ENCODE measurements at places on chromosomes 4 and X.

DNA sequence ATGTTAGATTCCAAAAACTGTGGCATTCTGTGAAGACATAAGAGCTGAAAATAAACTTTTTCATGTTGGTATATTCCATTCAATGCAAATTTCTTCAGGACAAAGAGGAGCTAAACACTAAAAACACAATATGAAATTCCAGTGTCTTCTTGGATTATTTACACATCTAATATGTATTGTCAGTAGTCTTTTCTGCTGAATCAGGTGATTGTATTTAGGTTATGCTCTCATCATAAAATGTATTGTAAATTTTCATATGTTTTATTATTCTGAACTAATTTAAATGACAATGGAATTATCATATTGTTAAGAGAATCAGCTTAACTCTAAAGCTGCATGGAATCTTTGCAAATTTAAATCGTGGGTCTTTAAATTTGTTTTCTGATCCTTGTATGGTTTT lies 526.7 kb downstream of the PDHA2 start:
- H3K36me3 ChIP-seq = peaks cover 4% of the 10 kb centered on the region
- no peak for DNase-seq
- H3K4me3 ChIP-seq = no peak overlapping the region
- no peaks in the 10 kb centered on the region for H3K27me3 ChIP-seq

DNA sequence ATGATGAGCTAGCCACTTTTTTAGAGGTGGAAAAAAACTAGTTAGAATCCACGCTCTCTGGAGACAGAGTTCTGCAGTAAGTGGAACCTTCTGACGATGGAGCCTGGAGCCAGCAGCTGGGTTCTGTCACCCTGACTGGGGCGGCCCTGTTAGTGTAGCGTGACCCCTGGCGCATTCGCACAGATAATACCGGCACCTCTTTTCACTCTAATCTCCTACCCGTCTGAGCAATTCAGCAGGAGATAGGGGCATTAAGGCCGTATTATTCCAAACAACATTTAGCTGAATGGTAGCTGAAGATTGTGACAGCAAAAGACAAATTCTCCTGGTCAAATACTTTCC lies 292.6 kb downstream of the FBXO8 start:
- no peaks in the 10 kb centered on the region for H3K4me1 ChIP-seq
- no peaks in the 10 kb centered on the region for H3K36me3 ChIP-seq
- no peaks in the 10 kb centered on the region for H3K27me3 ChIP-seq
- H3K4me3 ChIP-seq = no peak overlapping the region
- DNase-seq = no peak
- H3K27ac ChIP-seq = no peak overlapping the region

DNA sequence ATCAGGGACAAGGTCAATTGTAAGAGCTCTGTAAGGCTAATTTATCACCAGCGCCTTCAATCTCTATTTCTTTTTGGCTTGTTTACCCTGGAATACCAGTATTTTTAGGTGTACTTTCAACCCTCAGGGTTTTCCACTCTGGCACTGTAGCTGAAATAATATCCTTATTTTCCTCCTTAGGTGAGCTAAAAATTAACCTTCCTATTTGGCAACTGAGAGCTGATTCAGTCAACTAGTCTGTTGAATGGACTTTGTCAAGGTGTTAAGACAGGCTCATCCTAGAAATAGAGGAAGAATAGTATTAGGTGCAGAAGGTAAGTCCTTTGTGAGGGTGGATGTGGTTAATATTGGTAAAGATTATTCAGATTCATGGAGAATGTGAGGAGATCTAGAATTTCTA lies 101.3 kb upstream of the BANK1 start:
- no peaks in the 10 kb centered on the region for H3K4me1 ChIP-seq
- no peak overlapping the region for H3K27ac ChIP-seq
- no peak for DNase-seq
- H3K4me3 ChIP-seq = no peak overlapping the region

DNA sequence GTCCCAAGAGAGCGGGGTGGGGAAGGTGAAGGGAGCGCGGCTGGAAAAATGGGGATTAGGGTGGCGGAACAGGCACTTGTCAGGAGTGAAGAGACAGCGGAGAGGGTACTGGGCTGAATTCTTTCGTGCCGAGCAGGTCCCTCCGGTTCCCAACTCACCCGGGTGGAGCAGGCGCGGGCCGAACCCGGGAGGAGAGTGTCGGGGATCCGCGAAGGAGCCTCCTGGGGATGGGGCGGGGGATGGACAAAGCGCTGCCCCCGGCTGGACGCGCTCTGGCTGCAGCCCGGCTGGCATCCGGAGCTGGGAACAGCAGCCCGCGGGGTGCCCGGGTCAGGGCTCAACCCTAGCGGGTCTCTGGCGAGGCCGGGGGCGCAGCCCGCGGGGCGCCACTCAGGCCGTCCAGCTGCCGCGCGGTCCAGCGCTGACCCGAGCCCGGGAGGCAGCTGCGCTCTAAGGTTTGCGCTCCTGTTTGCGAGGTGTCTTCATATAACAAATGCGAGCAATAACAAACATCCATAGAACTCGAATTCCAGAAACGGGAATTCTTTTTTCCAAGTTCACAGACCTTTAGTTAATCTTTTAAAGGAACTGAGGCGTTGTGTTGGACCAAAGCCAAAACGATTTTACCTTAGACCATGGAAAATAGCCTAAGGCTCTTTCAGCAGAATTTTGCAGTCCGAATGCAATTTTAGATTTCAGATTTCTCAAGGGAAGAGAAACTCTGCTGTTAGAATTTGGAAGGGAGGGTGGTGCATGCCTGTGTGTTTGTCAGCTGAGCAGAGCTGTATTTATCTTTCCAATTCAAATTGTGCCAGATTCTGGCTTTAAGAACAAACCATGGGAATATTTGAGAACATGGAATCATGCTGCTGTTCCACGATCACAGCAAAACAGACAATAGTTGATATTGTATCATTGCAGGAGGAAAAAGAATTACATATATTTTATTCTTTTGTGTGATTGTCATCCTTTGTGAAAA lies 744 bp downstream of the NPY5R start:
- no peaks in the 10 kb centered on the region for H3K36me3 ChIP-seq
- no peaks in the 10 kb centered on the region for H3K4me1 ChIP-seq
- peaks cover 11% of the 10 kb centered on the region for H3K27me3 ChIP-seq
- DNase-seq = no peak

- H3K36me3 ChIP-seq = peaks cover under 1% of the 10 kb centered on the region
- no peak overlapping the region for H3K4me3 ChIP-seq
- H3K4me1 ChIP-seq = peaks cover 16% of the 10 kb centered on the region
- DNase-seq = no peak
- no peak overlapping the region for H3K27ac ChIP-seq
These were observed 77.9 kb downstream of the TBL1X start for GRCh38 chrX:9542761-9543111.

GRCh38 chrX:14819769-14820168 lies 53.1 kb downstream of the FANCB start:
- DNase-seq = no peak
- no peak overlapping the region for H3K4me3 ChIP-seq
- no peaks in the 10 kb centered on the region for H3K4me1 ChIP-seq
- H3K36me3 ChIP-seq = no peaks in the 10 kb centered on the region
- H3K27me3 ChIP-seq = no peaks in the 10 kb centered on the region
- no peak overlapping the region for H3K27ac ChIP-seq

GRCh38 chrX:155127940-155128339 lies 56.6 kb downstream of the BRCC3 start:
- H3K36me3 ChIP-seq = no peaks in the 10 kb centered on the region
- no peak overlapping the region for H3K4me3 ChIP-seq

GRCh38 chr4:55926610-55927009 lies 22.1 kb upstream of the CEP135 start:
- H3K4me3 ChIP-seq = no peak overlapping the region
- no peaks in the 10 kb centered on the region for H3K36me3 ChIP-seq
- DNase-seq = no peak
- H3K4me1 ChIP-seq = no peaks in the 10 kb centered on the region

GRCh38 chr4:142557239-142557801 lies 288.8 kb downstream of the INPP4B start:
- no peak overlapping the region for H3K4me3 ChIP-seq
- H3K27me3 ChIP-seq = no peaks in the 10 kb centered on the region
- no peaks in the 10 kb centered on the region for H3K4me1 ChIP-seq

DNA sequence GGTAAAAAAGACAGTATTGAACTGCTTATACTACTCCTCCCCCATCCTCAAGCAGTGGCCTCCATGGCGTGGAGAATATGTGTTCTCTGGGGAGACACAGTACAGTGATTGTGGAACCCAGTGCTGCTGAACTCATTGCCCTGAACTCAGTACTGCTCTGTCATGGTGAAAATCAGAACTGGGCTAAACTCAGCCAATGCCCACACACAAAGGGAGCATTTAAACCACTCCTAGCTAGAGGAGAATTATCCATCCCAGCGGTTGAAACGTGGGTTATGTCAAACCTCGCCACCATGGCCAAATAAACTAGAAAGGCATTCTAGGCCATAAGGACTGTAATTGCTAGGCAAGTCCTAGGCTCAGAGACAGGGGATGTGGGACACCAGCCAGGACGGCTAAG lies 131.8 kb downstream of the SPOCK3 start:
- no peak overlapping the region for H3K4me3 ChIP-seq
- no peak overlapping the region for H3K27ac ChIP-seq
- DNase-seq = no peak

- H3K4me1 ChIP-seq = no peaks in the 10 kb centered on the region
- DNase-seq = no peak
- H3K27me3 ChIP-seq = no peaks in the 10 kb centered on the region
- H3K4me3 ChIP-seq = no peak overlapping the region
These were observed 84.5 kb downstream of the CT47B1 start for GRCh38 chrX:120791013-120791643.

DNA sequence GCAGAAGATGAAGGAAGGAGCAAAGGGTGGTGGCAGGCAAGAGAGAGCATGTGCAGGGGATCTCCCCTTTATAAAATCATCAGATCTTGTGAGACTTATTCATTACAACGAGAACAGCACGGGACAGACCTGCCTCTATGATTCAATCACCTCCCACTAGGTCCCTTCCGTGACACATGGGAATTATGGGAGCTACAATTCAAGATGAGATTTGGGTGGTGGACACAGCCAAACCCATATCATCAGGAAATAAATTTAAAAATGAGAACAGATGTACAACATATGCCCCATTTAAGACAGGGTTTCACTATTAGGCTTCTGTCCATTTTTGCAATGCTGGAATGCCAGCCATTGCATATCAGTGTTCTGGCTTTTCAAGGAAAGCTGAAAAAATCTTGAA lies 346.7 kb upstream of the SLIT2 start:
- H3K27me3 ChIP-seq = no peaks in the 10 kb centered on the region
- H3K27ac ChIP-seq = no peak overlapping the region
- no peaks in the 10 kb centered on the region for H3K4me1 ChIP-seq
- H3K36me3 ChIP-seq = no peaks in the 10 kb centered on the region
- no peak overlapping the region for H3K4me3 ChIP-seq

DNA sequence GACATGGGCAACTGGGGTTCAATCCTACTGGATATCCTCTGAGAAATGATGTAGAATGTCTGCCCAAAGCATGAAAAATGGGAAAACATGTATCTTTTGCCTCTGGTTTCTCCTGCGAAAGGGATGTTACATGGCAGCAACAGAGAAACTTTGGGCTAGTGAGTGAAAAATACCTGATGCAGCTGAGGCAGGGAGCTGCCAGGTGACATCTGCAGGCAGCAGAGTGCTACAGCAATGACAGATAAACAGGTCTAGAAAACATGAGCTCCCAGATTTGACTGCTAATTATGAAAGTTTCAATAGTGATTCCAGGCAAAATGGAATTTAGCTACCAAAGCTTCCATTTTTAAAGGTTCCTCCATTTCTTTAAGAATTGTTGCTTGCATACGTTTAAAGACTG lies 4.8 kb upstream of the CXCL1 start:
- H3K27ac ChIP-seq = no peak overlapping the region
- DNase-seq = no peak
- no peaks in the 10 kb centered on the region for H3K36me3 ChIP-seq
- H3K4me1 ChIP-seq = no peaks in the 10 kb centered on the region

DNA sequence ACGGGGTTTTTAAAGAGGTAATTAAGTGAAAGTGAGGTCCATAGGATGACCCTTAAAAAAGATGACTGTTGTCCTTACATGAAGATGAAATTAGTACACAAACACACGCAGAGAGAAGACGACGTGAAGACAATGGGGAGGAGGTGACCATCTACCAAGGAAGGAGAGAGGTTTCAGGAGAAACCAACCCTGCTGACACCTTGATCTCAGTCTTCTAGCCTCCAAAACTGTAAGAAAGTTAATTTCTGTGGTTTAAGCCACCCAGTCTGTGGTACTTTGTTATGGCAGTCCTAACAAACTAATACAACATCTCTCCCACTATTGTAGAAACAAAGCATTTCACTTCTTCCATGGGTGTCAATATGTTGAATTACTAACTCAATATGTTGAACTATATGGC lies 139.6 kb upstream of the ATOH1 start:
- H3K27me3 ChIP-seq = no peaks in the 10 kb centered on the region
- no peak overlapping the region for H3K4me3 ChIP-seq
- DNase-seq = no peak
- H3K36me3 ChIP-seq = no peaks in the 10 kb centered on the region

DNA sequence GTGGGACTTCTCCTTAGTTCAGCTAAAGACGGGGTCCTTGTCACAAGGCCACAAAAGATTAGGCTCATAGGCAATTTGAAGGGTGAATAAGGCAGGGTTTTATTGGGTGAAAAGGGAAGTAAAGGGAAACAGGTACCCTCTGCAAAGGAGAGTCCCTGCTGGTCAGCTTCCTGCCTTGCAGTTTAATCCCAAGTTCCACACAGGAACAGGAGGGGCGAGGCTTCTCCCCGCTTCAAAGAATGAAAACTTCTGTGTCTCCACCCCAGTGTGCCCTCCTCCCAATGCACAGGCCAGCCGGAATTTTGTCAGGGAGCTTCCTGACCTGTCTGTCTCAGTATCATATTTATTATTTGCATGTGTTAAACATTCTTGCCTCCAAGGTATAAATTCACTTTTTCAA lies 37.1 kb downstream of the ITM2A start:
- no peak overlapping the region for H3K4me3 ChIP-seq
- no peaks in the 10 kb centered on the region for H3K36me3 ChIP-seq
- H3K4me1 ChIP-seq = peaks cover 9% of the 10 kb centered on the region
- H3K27ac ChIP-seq = peak overlapping the region; percentile 25
- DNase-seq = no peak
- no peaks in the 10 kb centered on the region for H3K27me3 ChIP-seq

DNA sequence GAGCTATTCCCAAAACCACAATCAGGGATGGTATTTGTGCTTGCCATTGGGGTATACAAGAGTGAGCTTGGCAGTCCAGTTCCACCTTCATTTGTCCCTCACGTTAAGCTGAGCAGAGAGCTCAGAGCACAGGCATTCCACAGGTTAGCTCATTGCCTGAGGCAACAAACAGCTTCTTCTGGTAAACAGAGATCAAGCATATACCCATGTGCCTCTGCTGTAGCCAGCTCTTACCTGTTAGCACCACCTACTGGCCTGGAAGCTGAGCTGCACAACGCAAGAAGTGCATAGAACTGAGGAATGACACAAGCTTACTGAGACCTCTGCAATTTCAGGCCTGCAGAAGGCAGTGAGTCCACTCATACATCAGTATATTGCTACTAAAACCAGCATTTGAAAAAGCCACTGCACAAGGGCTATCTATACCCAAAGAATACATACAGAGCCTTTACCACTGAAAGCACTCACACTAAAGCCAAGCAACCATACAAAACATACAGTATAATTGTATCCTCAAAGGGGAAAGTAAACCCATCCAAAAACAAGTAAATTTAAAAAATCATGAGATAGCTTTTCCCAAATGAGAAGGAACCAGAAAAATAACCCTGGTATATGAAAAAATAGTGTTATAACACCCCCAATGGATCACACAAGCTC lies 258.3 kb upstream of the GABRA2 start:
- DNase-seq = no peak
- no peaks in the 10 kb centered on the region for H3K4me1 ChIP-seq
- H3K36me3 ChIP-seq = no peaks in the 10 kb centered on the region
- H3K27me3 ChIP-seq = no peaks in the 10 kb centered on the region
- no peak overlapping the region for H3K4me3 ChIP-seq

Measured in effector memory CD8-positive, alpha-beta T cell (primary cell).